WTC11 (cell line): ENCODE measurements at places on chromosomes 12 and 14. TPM values are rescaled to one million over a fixed set of nuclear protein-coding genes. Genes with fewer than 3 reads are reported as not detected.

- H3K36me3 ChIP-seq, result peaks cover 49% of the 10 kb centered on the region
- peak overlapping the region; percentile 80 for H3K27ac ChIP-seq
- no peak overlapping the region; the same call in 1 of the 2 replicates for H3K4me3 ChIP-seq
- no peaks in the 10 kb centered on the region for H3K27me3 ChIP-seq
- H3K4me1 ChIP-seq, result peaks cover 27% of the 10 kb centered on the region
- DNase-seq, result peak; percentile 47
These were observed 1.5 kb downstream of the CHD4 start for GRCh38 chr12:6605421-6606330.

GRCh38 chr12:89405626-89406345 is 53.5 kb upstream of the DUSP6 start:
- H3K27ac ChIP-seq, result no peak overlapping the region
- peaks cover 5% of the 10 kb centered on the region for H3K4me1 ChIP-seq
- 0 out of 2 replicates have a peak, but pooled peaks cover 3% of the 10 kb centered on the region for H3K36me3 ChIP-seq
- H3K27me3 ChIP-seq, result no peaks in the 10 kb centered on the region; the same call in 1 of the 2 replicates

DNA sequence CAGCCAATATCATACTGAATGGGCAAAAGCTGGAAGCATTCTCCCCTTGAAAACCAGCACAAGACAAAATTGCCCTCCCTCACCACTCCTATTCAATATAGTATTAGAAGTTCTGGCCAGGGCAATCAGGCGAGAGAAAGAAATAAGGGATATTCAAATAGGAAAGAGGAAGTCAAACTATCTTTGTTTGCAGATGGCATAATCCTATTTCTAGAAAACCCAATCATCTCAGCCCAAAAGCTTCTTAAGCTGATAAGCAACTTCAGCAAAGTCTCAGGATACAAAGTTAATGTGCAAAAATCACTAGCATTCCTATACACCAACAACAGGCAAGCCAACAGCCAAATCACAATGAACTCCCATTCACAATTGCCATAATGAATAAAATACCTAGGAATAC is 21.0 kb upstream of the ANP32D start:
- H3K27me3 ChIP-seq, result no peaks in the 10 kb centered on the region
- no peak overlapping the region for H3K27ac ChIP-seq
- DNase-seq, result no peak
- no peak overlapping the region for H3K4me3 ChIP-seq
- H3K36me3 ChIP-seq, result peaks cover 8% of the 10 kb centered on the region

DNA sequence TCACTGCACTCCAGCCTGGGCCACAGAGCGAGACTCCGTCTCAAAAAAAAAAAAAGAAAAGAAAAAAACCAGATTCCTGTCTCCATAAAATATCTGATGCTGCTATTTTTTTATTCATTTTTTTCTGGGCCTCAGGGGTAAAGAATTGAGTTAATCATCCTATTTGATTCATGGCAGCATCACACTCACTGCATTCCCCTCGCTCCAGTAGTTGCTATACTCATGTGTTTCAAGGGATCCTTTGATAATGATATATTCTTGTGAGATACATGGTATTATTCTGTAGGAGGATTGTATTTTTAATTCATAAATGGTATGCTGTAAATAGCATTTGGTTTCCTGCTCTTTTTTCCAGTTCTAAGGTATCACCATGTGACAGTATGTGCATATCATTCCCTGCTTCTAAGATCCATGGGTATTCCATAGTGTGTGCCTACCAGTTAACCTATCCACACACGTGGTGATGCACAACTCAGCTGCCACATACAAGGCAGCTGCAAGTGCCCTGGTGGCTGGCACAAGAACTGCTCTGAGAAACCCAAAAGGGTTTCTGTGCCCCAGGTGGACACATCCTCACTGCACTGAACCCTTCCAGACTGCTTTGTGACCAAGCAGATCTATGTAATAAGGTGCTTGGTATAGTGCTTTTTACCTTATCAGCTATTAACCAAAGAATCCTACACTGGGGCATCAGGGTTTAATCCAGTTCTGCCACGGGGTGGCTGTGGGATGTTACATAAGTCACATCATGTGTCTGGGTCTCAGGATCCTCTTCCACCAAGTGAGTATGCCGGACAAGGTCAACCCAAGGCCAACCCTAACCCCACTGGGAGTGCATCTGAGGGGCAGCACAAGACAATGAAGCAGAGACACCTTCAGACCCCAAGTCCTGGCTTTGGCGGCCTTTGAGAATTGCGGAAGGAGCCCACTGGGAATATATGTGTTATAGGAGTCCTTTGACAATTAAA is 74.6 kb downstream of the ZFP36L1 start:
- H3K27ac ChIP-seq, result no peak overlapping the region
- no peaks in the 10 kb centered on the region for H3K36me3 ChIP-seq
- peaks cover 4% of the 10 kb centered on the region; the same call in 1 of the 2 replicates for H3K27me3 ChIP-seq
- H3K4me3 ChIP-seq, result no peak overlapping the region
- no peak for DNase-seq

- H3K27ac ChIP-seq, result peak overlapping the region; percentile 84
- H3K36me3 ChIP-seq, result no peaks in the 10 kb centered on the region; the same call in 1 of the 2 replicates
- H3K4me3 ChIP-seq, result no peak overlapping the region
- H3K4me1 ChIP-seq, result peaks cover 9% of the 10 kb centered on the region
These were observed 5.8 kb downstream of the ANKRD9 start for GRCh38 chr14:102503641-102504327.

- peaks cover 10% of the 10 kb centered on the region for H3K36me3 ChIP-seq
- H3K4me3 ChIP-seq, result no peak overlapping the region
- H3K27ac ChIP-seq, result no peak overlapping the region
- DNase-seq, result no peak
These were observed 11.9 kb downstream of the BDKRB1 start for GRCh38 chr14:96267916-96268315.

DNA sequence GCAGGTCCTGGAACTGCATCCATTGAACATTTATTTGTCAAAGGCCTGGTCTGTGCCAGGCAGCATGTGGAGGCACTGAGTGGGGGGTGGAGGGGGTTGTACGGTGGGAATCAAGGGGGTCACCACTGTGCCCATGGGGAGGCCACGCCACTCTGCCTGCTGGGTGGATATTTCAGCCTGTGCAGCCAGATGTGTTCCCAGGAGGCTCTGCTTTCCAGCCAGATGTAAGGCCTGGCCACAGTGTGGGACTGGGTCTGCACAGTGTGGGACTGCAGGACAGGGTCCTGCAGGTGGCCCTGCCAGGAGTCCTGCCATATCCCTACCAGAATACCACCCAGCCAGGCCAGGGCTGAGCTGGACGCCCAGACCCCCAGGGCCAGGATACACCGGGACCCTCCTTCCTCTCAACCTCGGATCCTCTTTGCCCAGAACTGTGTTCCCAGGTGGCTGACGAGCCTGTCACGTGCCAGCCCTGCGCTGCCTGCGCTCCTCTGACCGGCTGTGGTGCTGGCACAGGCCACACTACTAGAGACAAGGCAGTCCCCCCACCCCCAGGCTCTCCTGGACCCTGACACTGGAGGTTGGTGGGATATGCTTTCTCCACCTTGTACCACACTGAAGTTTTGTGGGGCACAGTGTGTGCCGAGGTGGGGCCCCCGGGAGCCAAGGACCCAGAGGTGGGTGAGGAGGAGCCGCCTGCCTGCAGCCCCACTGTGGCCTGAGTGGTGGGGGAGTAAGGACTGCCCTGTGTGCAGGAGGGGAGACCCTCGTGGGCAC is 17.5 kb downstream of the XRCC3 start:
- DNase-seq, result no peak
- no peak overlapping the region for H3K27ac ChIP-seq
- H3K27me3 ChIP-seq, result no peaks in the 10 kb centered on the region; the same call in 1 of the 2 replicates
- H3K4me1 ChIP-seq, result peaks cover 13% of the 10 kb centered on the region
- peaks cover 12% of the 10 kb centered on the region; the same call in 1 of the 2 replicates for H3K36me3 ChIP-seq

GRCh38 chr14:77303417-77304156 is 17.1 kb downstream of the POMT2 start:
- DNase-seq, result no peak
- no peaks in the 10 kb centered on the region for H3K27me3 ChIP-seq
- H3K4me3 ChIP-seq, result no peak overlapping the region
- H3K36me3 ChIP-seq, result no peaks in the 10 kb centered on the region; the same call in 1 of the 2 replicates
- H3K4me1 ChIP-seq, result peaks cover 2% of the 10 kb centered on the region; the same call in 1 of the 2 replicates
- H3K27ac ChIP-seq, result no peak overlapping the region

DNA sequence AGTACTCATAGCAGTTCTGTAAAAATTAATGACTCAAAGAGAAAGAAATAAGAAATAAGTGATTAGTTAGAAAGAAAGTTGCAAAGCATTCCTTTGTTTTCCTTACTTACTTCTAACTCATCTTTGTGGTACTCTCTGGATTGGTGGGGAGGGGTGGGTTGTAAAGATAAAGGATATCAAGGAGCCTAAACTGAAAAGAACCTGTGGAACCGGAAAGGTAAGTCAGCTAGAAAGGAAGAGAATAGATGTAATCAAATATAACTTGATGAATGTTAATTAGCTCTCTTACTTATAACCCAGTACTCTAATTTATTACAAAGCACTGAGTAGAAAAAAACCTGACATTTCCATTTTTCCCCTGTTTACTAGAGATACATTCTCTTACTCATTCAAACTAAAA is 37.5 kb upstream of the KRR1 start:
- peaks cover 33% of the 10 kb centered on the region for H3K4me1 ChIP-seq
- no peaks in the 10 kb centered on the region for H3K36me3 ChIP-seq
- H3K27me3 ChIP-seq, result no peaks in the 10 kb centered on the region
- no peak overlapping the region; the same call in 1 of the 2 replicates for H3K4me3 ChIP-seq
- H3K27ac ChIP-seq, result no peak overlapping the region; the same call in 1 of the 2 replicates

The TMEM121 gene
- total RNA-seq, result 0.81 to 1.9 TPM (median 1.5 TPM) in 3 replicates

The IL26 gene
- total RNA-seq, result not detected in 3 replicates

The KRT77 gene
- total RNA-seq, result not detected in 3 replicates

The ATXN7L3B gene
- 35.7 to 36.3 TPM (median 35.8 TPM) in 3 replicates for total RNA-seq

The CAPZA3 gene
- not detected in 3 replicates for total RNA-seq

The NELL2 gene
- 37.4 to 49.9 TPM (median 45.8 TPM) in 3 replicates for total RNA-seq

The STXBP6 gene
- 3.2 to 4.2 TPM (median 3.5 TPM) in 3 replicates for total RNA-seq

The TEX52 gene
- total RNA-seq, result not detected in 3 replicates

The DPF3 gene
- total RNA-seq, result 0.31 to 0.53 TPM (median 0.32 TPM) in 3 replicates

The TEX22 gene
- total RNA-seq, result 0.55 to 2.2 TPM (median 0.87 TPM) in 3 replicates
